ENCODE measurements at places on chromosomes 11 and 22.
A peak's percentile ranks its signal among the peaks of the same experiment; 100 is the strongest.

DNA sequence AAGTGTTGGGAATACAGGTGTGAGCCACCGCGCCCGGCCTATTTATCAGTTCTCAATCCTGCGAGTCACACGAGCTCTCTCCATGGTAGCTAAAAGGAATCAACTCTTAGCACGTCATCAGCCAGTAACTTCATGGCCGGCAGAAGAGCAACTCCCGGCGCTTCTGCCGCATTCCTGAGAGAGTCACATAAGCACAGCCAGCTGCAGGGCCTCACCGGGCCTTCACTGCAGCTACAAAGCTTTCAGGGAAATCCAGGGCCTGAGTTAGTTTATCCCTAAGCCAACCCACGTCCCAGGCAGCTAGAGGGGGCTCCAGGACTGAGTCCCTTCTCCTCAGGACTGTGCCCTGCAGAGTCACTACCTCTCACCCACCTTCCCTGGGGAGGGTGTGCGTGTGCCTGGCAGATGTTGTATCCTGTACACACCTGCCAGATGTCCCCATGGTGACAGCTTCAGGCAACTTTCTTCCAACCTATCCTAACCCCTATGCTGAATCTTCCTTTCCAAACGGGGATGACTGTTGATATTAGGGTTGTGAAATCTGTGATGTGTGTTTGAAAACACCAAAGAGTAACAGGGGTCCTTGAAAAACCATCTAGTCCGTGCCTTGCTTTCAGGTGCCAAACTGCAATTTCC is 45.9 kb upstream of the ARFGAP3 start:
- DNase-seq = no peak

GRCh38 chr11:68528630-68529029 is 68.1 kb downstream of the PPP6R3 start:
- DNase-seq = no peak

DNA sequence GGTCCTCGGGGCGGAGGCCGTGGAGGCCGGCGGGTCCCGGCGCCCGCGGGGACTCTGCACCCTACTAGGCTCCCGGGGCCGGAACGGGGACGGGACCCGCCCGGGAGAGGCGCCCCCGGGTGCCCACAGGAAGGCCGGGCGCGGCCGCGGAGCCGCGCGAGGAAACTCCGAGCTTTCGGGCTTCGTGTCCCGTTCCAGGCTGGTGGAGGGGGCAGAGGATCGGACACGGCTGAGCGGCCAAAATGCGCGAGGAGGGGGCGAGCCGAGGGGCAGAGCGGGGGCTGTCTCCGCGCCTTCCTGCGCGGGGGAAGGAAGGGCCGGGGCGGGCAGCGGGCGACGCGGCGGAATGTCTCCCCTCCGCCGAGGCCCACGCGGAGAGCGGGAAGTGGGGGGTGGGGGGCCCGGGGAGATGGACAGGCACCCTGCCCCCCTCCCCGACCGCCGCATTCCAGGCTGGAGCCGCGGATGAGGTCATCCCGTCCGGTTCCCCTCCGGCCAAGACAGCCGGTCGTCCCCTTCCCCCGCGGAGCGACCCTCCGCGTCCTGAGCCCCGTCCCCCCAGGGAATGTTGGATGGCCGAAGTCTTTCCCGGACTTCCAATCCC is 430 bp downstream of the CDC42EP1 start:
- DNase-seq = no peak

DNA sequence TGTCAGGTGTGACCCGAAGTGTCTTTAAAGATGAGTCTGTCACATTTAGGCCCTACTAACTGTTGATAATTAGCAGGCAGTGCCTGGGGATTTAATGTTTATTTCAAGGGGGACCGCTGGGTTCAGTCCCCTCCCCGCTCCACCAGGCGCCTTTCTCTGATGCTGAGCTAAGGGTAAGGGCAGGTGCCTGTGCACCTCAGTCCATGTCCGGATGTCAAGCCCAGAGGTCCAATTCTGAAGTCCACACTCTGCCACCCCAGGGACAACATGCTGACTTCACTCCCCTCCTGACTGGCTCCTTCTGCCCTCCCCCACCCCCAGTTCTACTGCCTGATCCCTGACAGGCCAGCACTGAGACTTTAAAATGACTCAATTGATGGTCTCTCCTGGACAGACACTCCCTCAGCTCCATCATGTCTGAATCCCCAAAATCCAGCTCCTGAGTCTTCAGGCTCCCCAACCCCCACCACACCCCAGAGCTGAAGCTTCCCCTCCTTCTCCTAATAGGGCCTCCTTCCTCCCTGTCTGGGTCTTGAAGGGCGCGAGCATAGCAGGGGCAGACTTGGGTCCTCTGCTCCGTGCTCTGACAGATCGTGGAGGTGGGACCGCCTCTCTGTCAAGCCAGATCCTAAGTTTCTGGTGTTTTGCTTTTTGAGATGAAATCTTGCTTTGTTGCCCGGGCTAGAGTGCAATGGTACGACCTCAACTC is 49.8 kb upstream of the ANO1 start:
- no peak for DNase-seq

DNA sequence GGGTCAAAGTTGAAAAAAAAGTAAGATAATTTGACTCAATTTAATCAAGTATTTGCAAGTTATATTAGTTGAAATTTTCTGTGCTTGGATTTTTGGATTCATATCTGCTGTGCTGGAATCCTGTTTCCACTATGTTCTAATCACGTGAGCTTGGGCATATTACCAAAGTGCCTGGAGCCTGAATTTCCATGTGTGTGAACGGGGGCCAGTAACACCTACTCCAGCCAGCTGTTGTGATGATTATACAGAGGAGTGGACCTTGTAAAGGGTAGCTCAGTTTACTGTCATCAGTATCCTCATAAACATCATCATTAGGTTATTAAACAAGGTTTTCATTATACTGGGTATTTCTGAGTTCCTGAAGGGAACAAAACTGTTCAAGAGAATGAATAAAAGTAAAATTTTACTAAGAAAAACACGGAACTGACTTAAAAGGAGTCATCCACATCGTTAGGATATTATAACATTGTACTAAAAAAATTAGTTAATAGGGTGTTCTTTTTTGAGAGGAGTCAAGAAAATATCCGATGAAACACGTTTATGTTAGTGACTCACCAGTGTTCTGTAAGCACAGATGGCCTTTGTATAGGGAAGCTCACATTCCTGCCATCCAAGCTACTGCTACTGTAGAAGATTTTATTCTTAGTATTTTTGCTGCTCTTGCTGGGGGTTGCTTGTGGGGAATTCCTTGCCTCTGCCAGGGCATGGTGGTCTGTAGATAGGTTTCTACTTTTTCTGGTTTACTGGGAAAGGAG is 144.1 kb downstream of the ARHGAP42 start:
- no peak for DNase-seq

- DNase-seq = no peak
These were observed 15.8 kb downstream of the UPB1 start for GRCh38 chr22:24510637-24511625.

DNA sequence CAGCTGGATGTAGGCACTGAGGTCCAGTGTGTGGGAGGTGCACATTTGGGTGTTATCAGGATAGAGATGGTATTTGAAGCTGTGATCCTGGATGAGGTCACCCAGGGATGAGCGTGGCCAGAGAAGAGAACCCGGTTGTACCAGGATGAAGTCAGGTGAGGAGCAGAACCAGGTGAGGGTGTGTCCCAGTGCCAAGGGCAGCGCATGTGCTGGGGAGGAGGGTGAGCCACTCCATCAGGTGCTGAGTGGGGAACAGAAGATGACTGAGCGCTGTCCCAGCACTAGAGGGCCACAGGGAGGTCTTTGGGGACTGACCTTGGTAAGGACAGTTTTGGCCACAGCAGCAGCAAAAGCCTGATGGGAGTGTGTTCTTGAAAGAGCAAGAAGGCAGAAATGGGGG is 2.7 kb downstream of the ARL2 start:
- no peak for DNase-seq

- DNase-seq = no peak
These were observed 376.3 kb upstream of the CCDC90B start for GRCh38 chr11:83662494-83662893.

- no peak for DNase-seq
These were observed 12.6 kb downstream of the IL2RB start for GRCh38 chr22:37137131-37137530.

DNA sequence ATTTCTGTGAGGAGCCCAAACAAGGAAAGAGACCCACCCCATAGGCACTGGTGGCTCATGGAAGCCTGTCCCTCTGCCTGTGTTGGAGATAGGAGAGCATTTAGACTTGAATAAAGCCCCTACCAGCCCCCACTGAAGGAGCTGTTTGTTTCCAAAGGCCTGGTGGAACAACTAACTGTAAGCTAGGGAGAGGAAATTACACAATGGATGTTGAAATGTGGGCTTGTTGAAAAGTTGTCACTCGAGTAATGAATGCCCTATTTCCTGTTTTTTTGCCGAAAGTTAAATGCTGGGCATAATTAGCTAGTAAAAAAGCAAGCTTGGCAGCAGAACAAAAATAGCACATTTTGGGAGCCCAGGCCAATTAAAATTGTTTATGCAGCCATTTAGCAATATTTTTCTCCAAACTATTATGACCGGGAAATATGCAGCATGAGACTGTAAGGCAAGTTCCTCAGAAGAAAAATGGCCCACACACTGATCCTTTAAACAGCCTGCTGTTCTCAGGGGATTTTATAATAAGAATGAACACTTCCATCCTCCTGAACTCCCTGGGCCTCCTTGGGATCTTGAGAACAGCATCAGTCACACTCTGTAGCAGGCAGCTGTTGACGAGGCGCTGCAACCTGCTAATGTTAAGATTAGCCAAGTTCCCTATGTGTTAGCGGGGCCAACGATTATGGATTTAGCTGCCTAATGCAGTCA is 38.6 kb upstream of the LMO2 start:
- no peak for DNase-seq

- no peak for DNase-seq
These were observed 1.0 kb downstream of the SYT9 start for GRCh38 chr11:7252683-7253213.

GRCh38 chr11:63020671-63021291 is 5.1 kb upstream of the SLC22A8 start:
- no peak for DNase-seq

- peak; percentile 22 for DNase-seq
These were observed 78.8 kb downstream of the DGCR2 start for GRCh38 chr22:19043121-19044085.

- no peak for DNase-seq
These were observed 30.5 kb downstream of the ARAP1 start for GRCh38 chr11:72721689-72722049.

DNA sequence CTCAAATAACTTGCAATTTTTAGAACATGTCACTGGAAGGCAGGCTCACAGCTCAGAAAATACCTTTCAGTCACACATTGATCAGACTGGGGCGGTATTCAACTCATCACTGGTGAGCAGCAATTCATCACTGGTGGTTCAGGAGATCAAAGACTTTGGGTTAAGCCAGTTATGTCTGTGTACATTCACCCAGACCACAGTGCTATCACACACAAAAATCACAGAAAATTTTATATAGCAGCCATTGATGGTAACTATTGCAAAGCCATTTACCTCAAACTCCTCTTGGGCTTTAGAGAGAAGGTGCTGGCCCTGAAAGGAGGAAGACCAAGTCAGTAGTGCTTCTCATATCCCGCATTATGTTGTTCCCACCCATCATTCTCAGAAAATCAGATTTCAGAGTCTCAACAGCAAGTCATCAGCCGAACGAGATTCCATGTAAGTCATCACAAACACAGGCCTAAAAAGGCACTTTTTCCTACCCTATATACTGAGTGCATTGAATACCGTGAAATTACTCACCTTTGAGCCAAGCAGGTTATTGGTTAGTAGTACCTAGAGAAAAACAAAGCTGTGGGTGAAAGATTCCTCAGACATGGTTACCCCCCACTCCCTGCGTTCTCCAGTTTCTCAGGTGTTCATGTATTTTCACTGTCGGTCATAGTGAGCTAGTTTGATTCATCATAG is 14.0 kb upstream of the WDR74 start:
- no peak for DNase-seq

DNA sequence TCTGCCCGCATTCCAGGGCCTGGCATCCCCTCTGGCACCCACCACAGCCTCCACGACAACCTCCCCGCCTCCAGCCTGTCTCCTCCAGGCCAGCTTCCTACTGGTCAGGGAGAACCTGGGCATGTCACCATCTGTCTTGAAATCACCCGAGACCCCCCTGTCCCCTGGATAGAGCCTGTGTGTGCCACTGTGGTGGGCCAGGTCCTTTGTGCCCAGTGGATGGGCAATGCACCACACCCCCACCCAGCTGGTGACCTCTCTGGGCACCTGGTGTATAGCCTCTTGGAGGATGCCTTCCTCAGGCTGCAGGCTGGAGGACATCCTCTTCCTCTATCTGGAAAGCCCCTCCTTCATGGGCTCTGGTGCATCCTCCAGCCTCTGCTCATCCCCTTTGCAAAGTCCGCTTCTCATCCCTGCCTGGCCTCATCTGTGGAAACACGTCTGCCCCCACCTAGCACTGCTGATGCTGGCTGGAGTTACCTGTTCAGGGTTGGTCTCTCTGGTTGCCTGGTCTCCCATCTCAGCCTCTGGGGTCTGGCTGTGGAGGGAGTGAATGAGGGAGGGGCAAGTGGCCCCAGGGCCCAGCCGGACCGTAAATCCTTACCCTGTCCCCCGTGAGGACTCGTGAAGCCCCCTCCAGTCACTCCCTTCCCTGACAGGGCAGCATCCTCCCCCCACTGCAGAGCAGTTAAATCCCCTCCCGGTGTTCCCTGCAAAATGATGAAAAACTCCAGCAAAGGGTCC is 589.6 kb downstream of the TBC1D22A start:
- DNase-seq = no peak

- DNase-seq = no peak
These were observed 80.3 kb upstream of the AKIP1 start for GRCh38 chr11:8830641-8831040.

DNA sequence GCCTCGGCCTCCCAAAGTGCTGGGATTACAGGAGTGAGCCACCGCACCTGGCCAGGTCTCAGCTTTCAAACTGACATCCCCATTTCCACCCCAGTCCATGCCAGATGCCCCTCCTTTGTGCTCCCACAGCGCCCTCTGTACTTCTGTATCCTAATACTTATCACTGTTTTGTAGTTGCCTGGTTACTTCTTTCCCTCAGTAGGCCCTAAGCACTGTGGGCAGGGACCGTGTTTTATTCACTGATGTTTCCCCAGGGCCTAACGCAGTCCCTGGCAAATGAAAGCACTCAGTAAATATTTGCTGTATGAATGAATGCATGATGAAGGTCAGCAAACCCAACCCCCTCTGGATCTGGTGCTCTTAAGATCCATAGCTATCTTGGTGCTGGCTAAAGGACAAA is 2.2 kb upstream of the TRIM3 start:
- no peak for DNase-seq

All from HS-5 (cell line).